CD4-positive, alpha-beta T cell treated with Interleukin-2 at 100 ng/mL for 4 hours (primary cell): ENCODE measurements at places on chromosomes 3 and 15.

DNA sequence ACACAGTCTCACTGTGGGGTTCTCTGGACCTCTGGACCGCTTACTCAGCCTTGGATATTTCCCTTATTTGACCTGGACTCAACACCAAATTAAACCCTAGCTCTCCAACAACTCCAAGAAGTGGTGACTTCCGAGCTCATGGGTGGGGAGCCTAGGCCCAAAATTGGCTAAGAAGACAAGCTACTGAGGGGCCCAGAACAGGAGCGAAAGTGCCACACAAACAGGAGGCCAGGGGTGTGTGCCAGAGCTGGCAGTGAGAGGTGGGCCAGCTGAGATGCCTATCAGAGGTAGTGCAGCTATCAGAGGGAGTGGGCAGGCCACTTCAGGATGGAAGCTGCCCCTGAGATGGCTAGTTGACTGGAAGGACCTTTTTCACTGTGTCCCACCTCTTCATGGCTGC lies 151.1 kb upstream of the PRR20G start:
- DNase-seq, result no peak

- DNase-seq, result no peak
Observed at GRCh38 chr15:31049682-31050615, 51.6 kb downstream of the TRPM1 start.

GRCh38 chr3:157284688-157285087 lies 124.7 kb upstream of the CCNL1 start:
- DNase-seq, result no peak

- peak; percentile 30 for DNase-seq
Observed at GRCh38 chr3:42572278-42572677, 9.5 kb downstream of the SEC22C start.

DNA sequence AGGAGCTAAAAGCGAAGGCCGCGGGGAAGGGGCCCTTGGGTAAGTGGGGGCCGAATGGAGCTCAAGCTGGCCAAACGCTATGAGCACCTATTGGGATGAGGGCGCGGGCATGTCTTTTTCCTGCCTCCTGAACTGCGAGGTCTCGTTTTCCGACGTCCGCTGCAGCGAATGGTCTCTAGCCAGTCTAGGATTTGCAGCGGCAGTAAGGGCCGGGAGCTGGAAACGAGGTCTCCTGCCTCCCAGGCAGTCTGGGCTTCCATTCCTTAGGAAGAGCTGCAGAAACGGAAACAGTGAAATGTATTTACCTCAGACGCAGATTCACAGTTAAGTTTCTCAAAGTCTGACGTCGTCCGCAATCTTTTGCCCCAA lies 517 bp downstream of the TMA7 start:
- no peak for DNase-seq

DNA sequence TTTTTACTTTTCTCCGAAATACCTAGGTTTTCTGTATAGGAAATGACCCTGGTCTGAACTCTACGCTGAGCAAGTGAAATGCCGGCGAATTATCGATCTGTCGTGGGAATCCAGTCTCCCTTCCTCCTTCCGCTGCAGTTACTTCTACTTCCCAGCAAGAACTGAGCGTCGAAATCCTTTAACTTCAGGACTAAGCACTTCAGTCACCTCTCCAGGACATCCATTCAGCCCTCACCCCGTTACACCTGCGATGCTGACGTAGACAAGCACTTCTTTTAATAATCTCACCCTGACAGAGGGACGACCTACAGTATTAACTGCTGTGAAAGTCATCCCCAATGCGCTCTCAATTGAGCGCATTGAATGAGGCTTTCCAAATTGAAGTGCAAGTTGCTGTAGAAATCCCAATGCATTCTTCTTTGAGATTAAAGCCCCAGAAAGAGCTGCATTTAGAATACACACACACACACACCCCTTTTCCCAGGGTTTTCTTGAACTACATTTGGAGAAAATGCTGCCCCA lies 1.3 kb downstream of the TOP2B start:
- DNase-seq, result peak; percentile 37

DNA sequence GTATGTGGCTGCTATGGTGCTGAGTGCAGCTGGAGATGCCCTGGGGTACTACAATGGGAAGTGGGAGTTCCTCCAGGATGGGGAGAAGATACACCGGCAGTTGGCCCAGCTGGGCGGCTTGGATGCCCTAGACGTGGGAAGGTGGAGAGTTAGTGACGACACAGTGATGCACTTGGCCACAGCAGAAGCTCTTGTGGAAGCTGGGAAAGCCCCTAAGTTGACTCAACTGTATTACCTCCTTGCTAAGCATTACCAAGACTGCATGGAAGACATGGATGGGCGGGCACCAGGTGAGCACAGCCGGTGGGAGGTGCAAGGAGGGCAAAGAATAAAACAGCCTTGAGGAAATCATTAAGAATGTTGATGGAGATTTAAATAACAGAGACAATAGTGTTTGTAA lies 2.9 kb downstream of the ADPRH start:
- DNase-seq, result peak; percentile 29

GRCh38 chr15:43948691-43949325 lies 122.0 kb downstream of the WDR76 start:
- DNase-seq, result no peak
